ENCODE measurements at places on chromosomes 12 and 14. TPM values are rescaled to one million over a fixed set of nuclear protein-coding genes. Genes with fewer than 3 reads are reported as not detected.

Gene SLC7A7
- 20.1 TPM for total RNA-seq

Gene OAS1
- total RNA-seq, result 50.3 TPM

Gene PLCZ1
- total RNA-seq, result not detected

Gene NPAS3
- total RNA-seq, result not detected

Gene MIP
- total RNA-seq, result not detected

Gene FGD4
- 11.5 TPM for total RNA-seq

Gene GDF3
- total RNA-seq, result not detected

Gene MNAT1
- 43.7 TPM for total RNA-seq

Gene SRP54
- total RNA-seq, result 55.1 TPM

Gene TPPP2
- not detected for total RNA-seq

Gene PRB2
- not detected for total RNA-seq

Gene MCRS1
- 58.2 TPM for total RNA-seq

Gene HOXC10
- 2.1 TPM for total RNA-seq

Gene IFNG
- total RNA-seq, result not detected

Gene GPR68
- total RNA-seq, result not detected

Gene KRT85
- total RNA-seq, result not detected

Gene TEAD4
- 45.7 TPM for total RNA-seq

Gene P2RX2
- total RNA-seq, result not detected

Gene TEP1
- 8.8 TPM for total RNA-seq

Gene TESPA1
- total RNA-seq, result not detected

Gene LALBA
- not detected for total RNA-seq

Gene FITM1
- not detected for total RNA-seq

Gene FLRT2
- 3.9 TPM for total RNA-seq

Gene GUCY2C
- total RNA-seq, result not detected

Gene AQP6
- not detected for total RNA-seq

Gene CIROP
- total RNA-seq, result not detected

Gene DNAH10
- 0.29 TPM for total RNA-seq

Gene FGF6
- not detected for total RNA-seq

Gene RERG
- total RNA-seq, result 0.20 TPM

Gene ABCC9
- not detected for total RNA-seq

Gene PSEN1
- 62.3 TPM for total RNA-seq

Gene DENND5B
- total RNA-seq, result 13.2 TPM

Gene CCDC38
- 0.09 TPM for total RNA-seq

Gene KCNJ8
- 0.31 TPM for total RNA-seq

Gene SMOC1
- 16.4 TPM for total RNA-seq

Gene TAS2R42
- not detected for total RNA-seq

Gene KRT79
- not detected for total RNA-seq

Gene IFI27
- total RNA-seq, result 2.4 TPM

Gene AKAP3
- total RNA-seq, result not detected

Gene PTGDR
- total RNA-seq, result not detected

Gene RAPGEF3
- 0.85 TPM for total RNA-seq

Gene ARL6IP4
- total RNA-seq, result 207 TPM

Gene MOK
- 21.9 TPM for total RNA-seq

Gene LAG3
- 2.1 TPM for total RNA-seq

Gene RNASE3
- not detected for total RNA-seq

Gene TMEM132D
- total RNA-seq, result not detected

Gene TPH2
- not detected for total RNA-seq

Gene TMEM179
- total RNA-seq, result not detected

Gene DACT1
- 0.44 TPM for total RNA-seq

Gene DBX2
- not detected for total RNA-seq

Gene HIGD1C
- not detected for total RNA-seq

Gene ANO2
- 0.05 TPM for total RNA-seq

Gene CNOT2
- 46.8 TPM for total RNA-seq

Gene MARCHF9
- 7.7 TPM for total RNA-seq

Gene METTL3
- 47.9 TPM for total RNA-seq

Gene CLEC4C
- total RNA-seq, result not detected

Gene STXBP6
- total RNA-seq, result 2.4 TPM

Gene LRRC10
- total RNA-seq, result not detected

Gene AGAP2
- total RNA-seq, result 0.13 TPM
